ENCODE measurements at places on chromosomes 7 and 10.
A peak's percentile ranks its signal among the peaks of the same experiment; 100 is the strongest.

DNA sequence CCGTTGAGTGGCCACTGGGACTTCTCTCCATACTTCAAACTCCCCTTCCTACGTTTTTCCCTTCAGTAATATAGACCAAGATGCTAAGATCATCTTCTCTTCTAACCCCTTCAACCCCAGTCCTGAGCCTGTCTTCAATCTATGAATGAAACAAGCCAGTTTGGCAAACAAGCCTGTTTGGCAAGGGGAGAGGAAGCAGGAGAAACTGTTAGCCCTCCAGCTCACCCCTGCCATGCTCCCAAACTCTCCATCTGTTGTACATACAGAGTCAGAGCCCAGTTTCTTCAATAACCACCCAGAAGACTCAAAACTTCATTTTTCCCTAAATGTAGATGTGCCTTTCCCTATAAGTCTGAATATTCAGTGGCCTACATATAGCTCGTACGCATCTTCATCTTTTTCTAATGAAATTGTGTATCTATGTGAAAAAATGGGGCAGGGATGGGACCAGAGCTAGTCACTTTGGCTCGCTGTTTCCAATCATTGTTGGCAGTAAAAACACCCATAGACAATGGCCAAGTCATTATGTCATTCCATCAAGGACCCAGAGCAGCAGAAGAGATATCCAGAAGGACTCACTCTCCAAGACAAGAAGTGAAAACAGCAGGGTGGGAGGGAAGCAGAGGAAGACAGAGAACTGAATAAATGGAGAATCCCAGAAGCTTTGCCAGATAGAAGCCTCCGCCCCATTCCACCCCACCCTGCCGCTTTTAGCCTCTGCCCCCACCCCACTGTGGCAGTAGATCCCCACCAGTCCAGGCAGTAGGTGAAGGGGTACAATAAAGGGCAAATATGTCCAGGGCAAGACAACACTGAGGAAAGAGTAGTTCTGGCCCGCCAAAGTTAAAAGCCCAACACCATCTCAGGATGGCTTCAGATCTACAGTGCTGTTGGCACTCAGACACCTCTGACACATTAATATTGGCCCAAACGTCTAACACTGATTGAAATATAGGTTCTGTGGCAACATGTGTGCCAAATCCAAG lies 87.3 kb downstream of the DOCK4 start:
- DNase-seq: no peak

DNA sequence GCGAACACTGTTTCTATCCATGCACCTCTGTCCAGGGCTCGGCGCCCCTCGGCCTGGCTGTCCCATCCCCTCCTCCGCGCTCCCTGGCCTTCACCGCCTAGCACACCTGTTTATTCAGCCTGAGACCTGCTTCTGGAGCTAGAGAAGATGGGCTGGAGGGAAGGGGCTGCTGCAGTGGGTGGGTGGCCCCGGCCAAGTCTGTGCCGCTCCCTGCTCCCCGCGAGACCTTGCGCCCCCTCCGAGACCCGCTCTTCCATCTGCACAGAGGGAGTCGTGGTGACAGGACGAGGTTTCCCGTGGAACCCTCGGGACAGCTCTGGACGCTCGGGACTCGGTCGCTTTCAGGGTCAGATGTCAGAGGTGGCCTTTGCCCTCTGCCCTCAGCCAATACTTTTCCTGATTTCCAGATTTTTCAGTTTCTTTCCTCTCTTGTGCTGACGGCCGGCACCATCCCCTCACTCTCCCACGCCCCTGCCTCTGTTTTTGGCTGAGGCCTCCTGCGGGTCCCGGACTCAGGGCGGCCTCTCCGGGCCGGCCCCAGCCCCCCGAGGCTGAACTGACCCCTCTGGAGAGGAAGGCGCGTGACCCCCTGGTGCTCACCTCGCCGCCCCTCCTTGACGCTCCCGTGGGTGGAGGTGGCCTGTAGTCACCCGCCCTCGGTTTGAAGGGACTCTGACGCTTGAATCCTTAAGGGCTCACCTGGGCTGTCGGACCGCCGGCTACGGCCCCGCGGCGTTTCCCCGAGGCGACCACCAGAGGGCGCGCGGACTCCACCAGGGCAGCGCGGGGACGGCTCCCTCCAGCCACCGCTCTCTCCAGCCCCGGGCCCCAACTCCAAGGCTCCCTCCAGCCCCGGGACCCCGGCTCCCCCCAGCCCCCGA lies 15.6 kb downstream of the SHH start:
- DNase-seq: peak; percentile 59

DNA sequence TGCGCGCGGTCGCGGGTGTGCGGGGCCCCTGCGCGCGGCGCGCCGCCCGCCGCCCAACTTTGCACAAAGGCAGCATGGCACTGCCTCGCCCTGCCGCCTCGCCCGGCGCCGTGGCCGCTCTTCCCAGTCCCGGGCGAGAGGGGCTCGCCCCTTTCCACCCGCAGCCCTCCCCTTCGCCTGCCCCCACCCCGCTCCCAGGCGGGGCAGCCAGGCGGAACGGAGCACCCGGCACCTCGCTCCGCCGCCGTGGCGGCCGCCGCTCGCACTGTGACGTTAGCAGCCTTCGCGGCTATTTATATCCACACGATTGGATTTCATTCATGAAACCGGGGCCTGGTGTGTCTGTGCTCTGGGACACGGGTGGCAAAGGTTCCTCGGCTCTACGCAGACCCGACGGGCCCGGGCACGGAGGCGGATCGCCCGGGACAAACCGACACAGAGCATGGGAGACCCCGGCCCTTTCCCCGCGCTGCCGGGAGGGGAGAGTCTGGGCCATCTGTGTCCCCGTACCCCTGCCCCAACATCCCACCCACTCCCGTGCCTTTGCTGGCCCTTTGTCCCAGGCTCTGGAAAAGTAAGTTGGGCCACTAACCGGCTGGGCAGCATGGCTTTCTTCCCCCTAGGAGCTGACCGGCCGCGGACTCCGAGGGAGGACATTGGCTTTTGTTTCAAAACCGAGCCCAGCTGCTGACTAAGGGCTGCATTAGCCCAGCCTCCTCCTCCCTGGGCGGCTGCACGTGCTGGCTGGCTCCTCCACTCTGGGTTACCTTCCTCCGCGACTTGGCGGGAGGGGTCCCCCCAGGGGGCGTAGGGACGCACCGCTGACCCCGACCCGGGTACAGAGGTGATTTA lies at the start of gene RHOBTB1:
TSS of gene RHOBTB1 (minus strand) at position 128 of the 852 bp plus-strand sequence. CDS start 32,643 bp downstream, outside the sequence.
- DNase-seq: no peak

DNA sequence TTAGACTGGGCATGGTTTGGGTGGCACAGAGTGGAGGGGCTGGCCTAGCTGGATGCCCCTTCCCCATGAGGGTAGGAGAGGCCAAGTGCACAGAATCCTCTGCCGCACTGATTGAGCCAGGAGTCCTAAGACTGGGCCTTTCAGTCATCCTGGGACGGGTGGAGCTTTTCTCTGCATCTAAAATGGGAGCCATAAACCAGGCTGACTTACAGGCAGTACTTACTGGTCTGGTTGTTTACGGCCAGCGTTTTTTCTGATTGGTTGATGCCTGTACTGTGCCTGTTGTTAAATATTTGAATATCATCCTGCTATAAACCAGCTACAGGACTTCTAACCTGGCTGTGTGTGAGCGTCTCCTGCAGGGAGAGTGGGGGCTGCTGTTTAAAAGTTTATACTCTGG lies 107.8 kb downstream of the CDH23 start:
- no peak for DNase-seq

DNA sequence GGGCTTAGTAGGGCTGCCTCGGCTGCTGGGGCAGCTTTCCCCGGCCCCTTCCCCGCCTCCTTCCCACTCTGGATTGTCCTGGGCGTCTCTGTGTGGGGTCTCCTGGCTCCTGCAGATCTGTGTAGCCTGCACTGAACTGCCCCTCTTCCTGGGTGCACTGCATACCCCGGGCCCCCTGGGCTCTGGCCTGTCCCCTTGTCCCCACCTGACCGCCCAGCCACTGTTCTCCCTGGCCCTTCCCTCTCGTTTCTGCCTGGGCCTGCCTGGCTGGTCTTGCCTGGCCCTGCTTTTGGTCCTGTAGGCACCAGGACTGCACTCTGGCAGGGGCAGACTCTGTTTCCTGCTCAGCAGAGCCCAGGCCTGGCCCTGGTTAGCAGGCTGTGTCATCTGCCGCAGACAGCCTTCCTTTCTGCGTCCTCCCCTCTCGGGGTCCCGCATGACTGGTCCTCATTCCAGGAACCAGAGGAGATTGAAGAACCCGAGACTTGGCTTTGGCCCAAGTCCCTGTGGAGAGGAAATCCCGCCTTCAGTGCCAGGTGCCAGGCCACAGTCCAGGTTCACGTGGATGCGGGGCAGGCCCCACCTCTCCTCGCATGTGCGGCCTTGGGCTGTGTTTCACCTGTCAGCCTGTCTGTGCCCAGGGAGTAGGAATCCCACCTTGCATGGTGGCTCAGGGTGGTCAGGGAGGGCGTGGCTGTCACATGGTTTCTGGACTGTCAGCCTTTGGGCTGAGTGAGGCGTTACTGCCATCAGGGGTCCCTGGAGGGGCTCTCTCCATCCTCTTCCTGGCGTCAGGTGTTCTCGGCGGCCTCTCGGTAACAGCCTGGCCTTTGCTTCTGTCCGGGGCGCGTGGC lies 9.2 kb downstream of the INPP5A start:
- no peak for DNase-seq

- no peak for DNase-seq
These were observed 92.6 kb downstream of the POLL start for GRCh38 chr10:101495324-101495925.

DNA sequence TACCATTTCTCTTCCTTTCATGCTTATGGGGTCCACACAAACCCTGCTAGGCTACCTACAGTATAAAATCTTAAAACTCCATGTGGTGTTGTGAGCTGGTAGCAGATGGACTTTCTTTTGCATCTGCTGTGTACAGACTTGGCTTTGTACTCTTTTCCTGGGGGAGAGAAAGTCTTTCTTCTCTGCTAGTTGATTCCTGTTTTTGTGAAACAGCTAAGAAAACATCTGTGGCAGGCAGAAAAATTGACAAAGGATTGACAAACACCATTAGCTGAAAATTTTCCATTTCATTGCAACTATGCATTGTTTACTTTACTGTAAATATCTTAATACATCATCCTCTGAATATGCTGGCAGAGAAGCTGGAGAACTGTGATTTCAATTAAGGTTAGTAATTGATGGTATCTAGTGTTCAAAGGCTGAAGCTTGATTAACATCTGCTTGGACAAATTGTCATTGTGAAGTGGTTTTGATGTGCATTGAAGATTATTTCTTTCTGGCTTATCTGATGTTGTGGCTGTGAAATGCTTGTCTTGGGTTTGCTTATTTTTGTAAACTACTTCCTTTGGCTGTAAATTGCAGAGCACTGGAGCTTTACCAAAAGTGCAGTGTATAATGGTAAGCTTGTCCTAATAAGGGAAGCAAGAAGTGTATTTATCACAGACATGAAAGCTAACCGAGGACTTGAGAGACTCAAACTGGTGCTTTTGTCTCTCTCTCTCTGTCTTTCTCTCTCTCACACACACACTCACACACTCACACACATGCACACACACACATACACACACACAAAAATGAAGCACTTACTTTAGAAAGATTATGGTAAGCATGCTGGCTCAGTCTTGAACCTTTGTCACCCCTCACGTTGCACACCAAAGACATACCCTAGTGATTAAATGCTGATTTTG lies at the start of gene FOXP2:
TSS of gene FOXP2 (plus strand) at position 660 of the 908 bp plus-strand sequence. CDS start 11,697 bp downstream, outside the sequence.
- no peak for DNase-seq

GRCh38 chr7:25029075-25029474 lies 49.1 kb upstream of the OSBPL3 start:
- no peak for DNase-seq

DNA sequence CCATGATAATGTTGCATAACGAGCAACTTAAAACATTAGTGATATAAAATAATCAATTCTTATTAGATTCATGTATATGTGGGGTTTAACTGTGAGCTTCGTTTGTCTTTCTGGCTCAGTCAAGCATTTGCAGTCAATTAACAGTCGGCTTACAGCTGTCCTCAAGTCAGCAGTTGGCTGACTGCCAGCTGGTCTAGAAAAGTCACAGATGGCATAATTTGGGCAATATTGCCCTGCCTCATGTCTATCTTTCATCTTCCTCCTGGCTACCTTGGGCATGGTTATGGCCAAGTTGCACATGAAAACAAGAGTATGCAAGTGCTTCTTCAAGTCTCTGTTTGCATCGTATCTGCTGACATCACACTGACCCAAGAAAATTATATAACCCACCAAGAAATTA lies 186.1 kb upstream of the ZWINT start:
- DNase-seq: no peak

- DNase-seq: peak; percentile 63
These were observed at the start of gene SNX10 for GRCh38 chr7:26291699-26292538. SNX10 (plus strand) TSS chr7:26291862; CDS start chr7:26346443, 54,581 bp downstream.

DNA sequence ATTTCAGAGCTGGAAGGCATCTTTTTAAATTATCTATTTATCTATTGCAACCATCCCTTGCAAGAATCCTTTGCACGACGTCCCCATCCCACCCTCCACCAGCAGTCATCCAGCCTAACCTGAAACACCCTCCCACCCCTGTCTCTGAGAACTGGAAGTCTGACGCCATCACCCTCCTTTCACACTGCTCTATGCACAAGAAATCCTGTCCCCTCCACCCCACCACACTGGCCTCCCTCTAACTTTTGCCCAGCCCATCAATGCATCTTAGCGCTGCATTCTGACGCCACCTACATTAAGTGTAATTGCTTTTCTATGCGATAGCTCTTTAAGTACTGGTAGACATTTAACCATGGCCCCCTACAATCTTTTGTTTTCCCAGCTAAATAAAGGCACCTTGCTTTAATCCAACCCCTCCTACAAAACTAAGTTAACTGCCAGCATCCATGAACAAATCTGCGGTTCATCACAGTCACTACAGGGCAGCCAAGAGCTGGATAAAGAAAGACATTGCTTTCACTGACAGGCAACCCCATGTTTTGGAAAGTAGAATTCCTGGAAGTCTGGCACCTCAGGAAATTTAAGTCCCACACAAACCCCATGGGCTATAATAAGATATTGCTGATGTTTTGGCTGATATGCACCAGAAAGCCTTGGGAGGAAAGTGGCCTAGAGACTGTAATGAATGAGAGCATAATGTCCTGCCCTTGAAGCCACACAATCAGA lies 128.0 kb downstream of the GLI3 start:
- DNase-seq: no peak

DNA sequence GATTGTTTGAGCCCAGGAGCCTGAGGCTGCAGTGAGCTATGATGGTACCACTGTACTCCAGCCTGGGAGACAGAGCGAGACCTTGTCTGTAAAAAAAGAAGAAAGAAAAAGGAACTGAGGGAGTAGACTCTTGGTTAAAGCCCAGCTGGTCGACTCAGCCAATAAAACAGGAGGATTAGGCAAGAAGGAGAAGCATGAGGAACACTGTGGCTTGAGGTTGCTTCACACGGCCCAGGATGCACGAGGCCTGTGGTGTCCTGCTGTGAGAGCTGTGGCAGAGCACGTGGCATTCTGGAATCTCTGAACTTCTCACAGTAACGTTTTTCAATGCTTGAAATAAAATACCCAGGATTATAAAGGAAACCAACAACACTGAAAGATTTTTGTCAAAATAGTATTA lies 93.3 kb downstream of the CUL2 start:
- DNase-seq: no peak

DNA sequence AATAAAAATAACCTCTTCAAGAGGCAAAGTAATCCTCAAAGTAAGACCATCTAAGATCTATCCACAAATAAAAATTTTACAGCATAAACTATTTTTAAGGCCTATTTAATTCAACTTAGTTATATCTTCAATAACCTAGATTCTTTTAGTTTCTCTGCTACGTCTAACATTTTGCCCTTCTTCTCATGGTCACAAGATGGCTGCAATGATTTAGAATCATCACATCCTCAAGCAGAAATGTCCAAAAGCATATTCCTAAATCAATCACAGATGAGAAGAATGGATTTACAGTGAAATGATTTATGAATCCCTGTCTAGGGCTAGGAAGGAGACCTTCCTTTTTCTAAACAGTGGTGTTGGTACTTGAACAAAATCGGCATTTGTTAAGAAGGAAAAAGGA lies 304.7 kb downstream of the ARHGAP12 start:
- DNase-seq: no peak

GRCh38 chr7:50405221-50405620 lies 44.9 kb downstream of the FIGNL1 start:
- DNase-seq: no peak

Data from stimulated activated CD4-positive, alpha-beta T cell treated with anti-CD3 and anti-CD28 coated beads, Interleukin-1b, Interleukin-23, amount 100 ng/mL, for 48 hours (primary cell).